ENCODE measurements at places on chromosomes 2 and 18. TPM values are rescaled to one million over a fixed set of nuclear protein-coding genes. Genes with fewer than 3 reads are reported as not detected.

Gene IL18R1
- 0.99 TPM for total RNA-seq

Gene SFT2D3
- 4.4 TPM for total RNA-seq

Gene TUBB8B
- not detected for total RNA-seq

Gene HOXD1
- total RNA-seq, result 0.28 TPM

Gene CYTIP
- not detected for total RNA-seq

Gene LYPD1
- total RNA-seq, result 18.2 TPM

Gene TACR1
- 0.39 TPM for total RNA-seq

Gene NEU4
- total RNA-seq, result 0.18 TPM

Gene FAP
- 0.08 TPM for total RNA-seq

Gene SERPINB4
- total RNA-seq, result 0.16 TPM

Gene VSNL1
- total RNA-seq, result not detected

Gene NETO1
- total RNA-seq, result not detected

Gene PLGLB1
- total RNA-seq, result 0.76 TPM
